ENCODE measurements at places on chromosomes 1 and 21. TPM values are rescaled to one million over a fixed set of nuclear protein-coding genes. Genes with fewer than 3 reads are reported as not detected.

ZNF648 gene
- total RNA-seq, result not detected

GRCh38 chr1:63878932-63879331 lies 105.1 kb downstream of the ROR1 start:
- no peak for DNase-seq

DNA sequence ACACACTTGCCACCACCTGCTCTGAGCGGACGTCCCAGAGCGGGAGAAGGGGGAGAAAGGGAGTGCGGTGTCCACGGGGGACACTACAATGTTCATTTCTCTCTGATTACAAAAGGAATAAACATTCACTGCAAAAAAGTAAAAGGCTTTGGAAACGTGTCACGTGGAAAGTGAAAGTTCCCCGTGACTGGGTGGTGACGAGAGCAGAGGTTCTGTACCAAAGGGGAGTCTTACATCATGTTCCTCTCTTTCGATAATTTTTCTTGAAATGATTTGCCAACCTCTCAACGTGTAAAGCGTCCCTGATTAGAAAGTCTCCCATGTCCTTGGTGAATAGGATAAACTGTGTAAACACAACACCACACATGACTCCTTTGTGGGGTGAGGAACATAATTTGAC lies 22.0 kb upstream of the PRDM15 start:
- DNase-seq, result no peak

DNA sequence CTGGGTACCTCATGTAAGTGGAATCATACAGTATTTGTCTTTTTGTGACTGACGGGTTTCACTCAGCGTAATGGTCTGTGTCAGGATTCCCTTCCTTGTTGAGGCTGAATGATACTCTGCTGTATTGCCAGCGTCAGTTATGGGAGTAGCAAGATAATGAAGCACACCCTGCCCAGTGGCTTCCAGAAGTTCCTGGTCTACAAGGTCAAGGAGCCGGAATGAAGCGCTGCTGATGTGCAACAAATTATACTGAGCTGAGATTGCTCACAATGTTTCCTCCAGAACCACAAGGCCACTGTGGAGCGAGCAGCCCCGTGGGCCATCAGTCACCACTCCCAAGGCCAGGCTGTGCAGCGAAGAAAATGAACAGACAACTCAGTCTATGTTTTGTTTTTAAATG lies 24.0 kb upstream of the TDRD10 start:
- no peak for DNase-seq

DNA sequence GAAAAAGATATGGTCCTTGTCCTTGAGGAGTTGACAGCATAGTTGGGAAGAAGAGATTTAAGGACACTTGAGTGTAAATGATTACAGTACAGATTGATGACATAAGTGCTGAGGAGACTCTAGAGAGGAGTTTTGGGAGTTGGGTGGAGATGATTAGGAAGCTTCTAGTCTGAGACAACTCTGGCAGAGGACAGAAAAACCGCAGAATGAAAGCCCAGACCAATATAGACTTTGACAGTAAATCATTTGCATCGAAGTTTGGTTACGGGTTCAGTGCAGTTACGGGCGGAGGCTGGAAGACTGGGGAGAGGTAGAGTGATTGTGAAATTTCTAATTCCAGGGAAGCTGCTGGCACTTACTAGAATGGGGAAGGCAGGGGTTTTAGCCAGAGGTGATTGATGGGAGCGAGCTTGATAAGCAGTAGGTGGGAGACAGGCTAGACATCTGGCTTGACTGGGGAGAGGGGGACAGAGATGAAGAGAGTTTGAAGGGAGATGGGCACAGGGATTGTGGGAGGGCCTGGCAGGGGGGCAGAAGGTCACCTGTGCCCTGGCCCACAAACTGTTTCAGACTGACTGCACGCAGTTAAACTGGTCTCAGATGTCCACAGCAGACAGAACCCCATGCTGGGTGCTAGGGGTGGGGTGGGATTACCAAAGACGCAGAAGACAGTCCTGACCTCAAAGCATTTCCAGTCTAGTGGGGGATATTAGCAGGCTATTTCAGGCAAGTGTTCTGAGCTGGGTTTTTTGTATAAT lies 20.1 kb downstream of the SH2D2A start:
- DNase-seq, result no peak

GRCh38 chr1:175701590-175701989 lies 41.8 kb downstream of the TNR start:
- no peak for DNase-seq

DNA sequence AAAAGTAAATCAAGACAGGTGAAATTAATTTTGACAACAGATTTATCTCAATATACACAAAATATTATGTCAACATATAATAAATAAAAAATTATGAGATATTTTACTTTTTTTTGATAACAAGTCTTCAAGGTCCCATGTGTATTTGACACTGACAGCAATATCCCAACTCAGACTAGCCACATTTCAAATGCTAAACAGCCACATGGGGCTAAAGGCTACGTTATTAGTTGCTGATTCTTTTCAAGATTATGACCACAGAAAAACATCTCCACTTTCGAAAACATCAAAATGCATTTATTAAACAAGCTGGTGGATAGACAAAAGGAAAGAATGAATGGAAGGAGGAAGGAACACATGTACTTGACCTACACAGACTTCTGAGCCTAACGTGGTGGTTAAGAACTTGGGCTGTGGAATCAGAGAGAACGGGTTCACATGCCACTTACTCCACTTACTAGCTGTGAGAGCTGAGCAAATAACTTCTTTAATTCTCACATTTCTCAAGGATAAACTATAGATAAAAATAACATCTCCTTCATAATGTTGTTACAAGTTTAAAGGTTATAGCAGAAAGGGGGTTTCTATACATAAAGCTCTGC lies 13.4 kb downstream of the PTPN14 start:
- DNase-seq, result no peak

DNA sequence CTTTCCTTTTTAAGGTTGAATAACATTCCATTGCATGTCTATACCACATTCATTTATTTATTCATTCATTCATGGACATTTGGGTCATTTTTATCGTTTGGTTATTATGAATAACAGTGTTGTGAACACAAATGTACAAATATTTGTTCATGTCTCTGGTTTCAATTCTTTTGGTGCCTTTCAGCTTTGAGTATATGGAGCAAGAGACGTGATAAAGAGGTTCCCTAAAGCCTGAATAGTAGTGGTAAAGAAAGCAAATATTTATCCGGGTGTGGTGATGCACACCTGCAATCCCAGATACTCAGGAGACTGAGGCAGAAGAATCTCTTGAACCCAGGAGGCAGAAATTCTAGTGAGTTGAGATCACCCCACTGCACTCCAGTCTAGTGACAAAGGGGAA lies 5.3 kb upstream of the RLF start:
- DNase-seq, result no peak

ADGRL4 gene
- 21.2 TPM for total RNA-seq

- no peak for DNase-seq
These were observed 181.5 kb downstream of the GPATCH2 start for GRCh38 chr1:217449370-217449769.

DNA sequence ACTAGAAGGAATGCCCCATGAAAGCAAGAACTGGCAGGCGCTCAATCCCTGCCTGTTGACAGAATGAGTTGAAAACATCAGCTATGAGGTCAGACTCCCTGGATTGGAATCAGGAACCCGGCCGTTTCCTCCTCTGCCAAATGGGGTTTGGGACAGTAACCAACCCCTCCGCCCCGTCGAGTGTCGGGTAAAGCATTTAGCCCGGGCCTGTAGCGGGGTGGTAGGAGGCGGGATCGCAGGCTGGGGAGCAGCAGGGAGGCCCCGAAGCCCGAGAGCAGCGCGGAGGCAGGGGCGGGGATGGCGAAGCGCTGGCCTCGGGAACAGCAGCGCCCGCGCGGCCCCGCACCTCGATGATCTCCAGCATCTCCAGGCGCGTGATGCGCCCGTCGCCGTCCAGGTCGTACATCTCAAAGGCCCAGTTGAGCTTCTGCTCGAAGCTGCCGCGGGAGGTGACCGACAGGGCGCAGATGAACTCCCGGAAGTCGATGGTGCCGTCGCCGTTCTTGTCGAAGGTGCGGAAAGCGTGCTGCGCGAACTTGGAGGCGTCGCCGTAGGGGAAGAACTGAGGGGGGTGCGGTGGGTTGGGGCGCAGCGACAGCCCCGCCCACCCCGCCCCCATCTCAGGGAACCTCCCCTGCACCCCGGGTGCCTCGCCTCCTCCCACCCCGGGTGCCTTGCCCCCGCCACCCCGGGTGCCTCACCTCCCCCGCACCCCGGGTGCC lies 7.5 kb downstream of the HPCAL4 start:
- DNase-seq, result peak; percentile 62

DNA sequence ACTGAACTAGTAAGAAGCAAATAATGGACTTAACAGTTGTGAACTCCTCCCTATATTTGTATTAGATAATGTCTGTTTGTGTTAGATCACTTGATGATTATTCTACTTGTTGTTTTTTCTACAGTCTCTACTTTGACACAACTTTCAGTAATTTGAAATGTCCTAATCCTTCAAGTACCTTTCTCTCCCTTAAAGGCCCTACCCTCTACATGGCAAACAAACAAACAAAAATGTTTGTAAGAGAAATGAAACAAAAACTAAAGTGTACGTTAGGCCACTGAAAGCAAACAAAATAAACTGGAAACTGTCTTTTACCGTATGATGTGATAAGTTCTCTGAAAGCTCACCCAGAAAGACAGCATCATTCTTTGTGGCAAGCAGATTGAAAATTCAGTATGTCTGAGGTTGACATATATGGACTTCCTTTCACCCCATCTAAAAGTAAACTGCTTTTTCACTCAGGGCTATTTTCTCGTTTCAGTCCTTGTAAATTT lies 255.9 kb upstream of the SNX7 start:
- DNase-seq, result no peak

DNA sequence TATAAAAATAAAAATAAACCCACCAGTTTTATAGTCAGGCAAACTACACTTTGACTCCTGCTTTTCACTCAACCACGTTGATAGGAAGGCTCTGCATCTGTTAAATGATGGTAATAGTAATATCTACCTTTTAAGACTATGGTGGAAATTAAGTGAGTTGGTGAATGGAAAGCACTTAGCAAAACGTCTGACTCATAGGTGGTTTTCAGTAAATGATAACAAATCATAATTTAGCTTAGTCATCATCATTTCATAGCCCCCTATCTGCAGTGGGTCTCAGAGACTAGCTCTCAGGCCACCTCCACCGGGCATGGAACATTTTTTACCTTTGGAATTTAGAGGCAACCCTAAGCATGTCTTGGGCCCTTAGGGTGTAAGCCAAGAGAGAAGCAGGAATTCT lies 160.0 kb downstream of the PDE4B start:
- DNase-seq, result no peak

DNAH14 gene
- total RNA-seq, result 5.5 TPM

GART gene
- total RNA-seq, result 33.4 TPM

GRCh38 chr1:110312188-110313121 lies 26.7 kb upstream of the RBM15 start:
- peak; percentile 86 for DNase-seq

DNA sequence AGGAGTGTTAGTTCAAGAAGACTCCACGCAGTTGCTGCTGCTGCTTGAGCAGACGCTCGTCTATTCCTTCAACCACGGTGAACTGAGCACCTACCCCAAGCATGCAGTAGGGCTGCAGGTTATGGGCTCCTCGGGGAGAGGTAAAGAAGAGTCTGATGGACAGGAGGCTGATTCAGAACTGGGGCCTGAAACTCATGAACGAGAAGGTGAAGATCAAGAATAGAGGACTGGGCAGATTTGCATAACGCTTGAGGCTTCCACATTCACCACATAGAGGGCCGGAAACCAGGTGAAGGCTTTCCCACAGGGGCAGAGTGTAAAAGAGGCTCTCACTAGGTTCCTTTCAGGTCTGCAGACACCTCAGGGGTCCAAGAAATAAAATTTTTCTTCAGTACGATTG lies 9.1 kb downstream of the ABCA4 start:
- no peak for DNase-seq

GJA9 gene
- total RNA-seq, result not detected

RCC1 gene
- 8.0 TPM for total RNA-seq

- no peak for DNase-seq
These were observed 3.1 kb downstream of the RNF220 start for GRCh38 chr1:44408212-44408582.

DNA sequence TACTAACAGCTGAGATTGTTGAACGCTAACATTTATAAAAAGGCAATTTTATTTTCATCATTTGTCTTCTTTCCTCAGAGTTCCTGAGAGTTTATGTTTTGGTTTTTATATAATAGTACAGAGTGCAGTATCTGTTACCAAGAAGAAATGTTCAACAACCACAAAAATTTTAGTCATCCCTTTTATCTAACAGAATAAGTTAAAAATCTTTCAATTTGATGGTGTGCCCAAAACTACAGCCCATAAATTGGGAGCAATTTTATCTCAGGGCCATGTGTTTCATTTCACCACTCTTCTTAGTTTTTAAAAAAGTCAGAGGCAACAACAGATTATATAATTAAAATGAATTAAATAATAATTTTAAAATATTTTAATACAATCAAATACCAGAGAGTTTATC lies 37.1 kb downstream of the NEXN start:
- no peak for DNase-seq

MED8 gene
- total RNA-seq, result 16.0 TPM

- DNase-seq, result no peak
These were observed 53.2 kb downstream of the HHAT start for GRCh38 chr1:210381934-210382333.
